Right renal pelvis (tissue), 4 donors: ENCODE measurements at places on chromosomes 2 and 18. TPM values are rescaled to one million over a fixed set of nuclear protein-coding genes. Genes with fewer than 3 reads are reported as not detected.

GLI2 gene
- 9.6 TPM for polyA plus RNA-seq

GAD1 gene
- polyA plus RNA-seq, result 1.1 TPM

CTLA4 gene
- polyA plus RNA-seq, result not detected

CHST9 gene
- 4.5 TPM for polyA plus RNA-seq

SPEG gene
- 10.3 TPM for polyA plus RNA-seq

CXCR1 gene
- polyA plus RNA-seq, result 0.08 TPM

RAB12 gene
- 49.8 TPM for polyA plus RNA-seq

NEUROD1 gene
- polyA plus RNA-seq, result not detected

REG1A gene
- not detected for polyA plus RNA-seq

PTRHD1 gene
- polyA plus RNA-seq, result 37.7 TPM

LBH gene
- 118 TPM for polyA plus RNA-seq

C2orf80 gene
- polyA plus RNA-seq, result 0.31 TPM

NDC80 gene
- polyA plus RNA-seq, result 26.4 TPM

LIMS3 gene
- 3.8 TPM for polyA plus RNA-seq

FOXD4L1 gene
- polyA plus RNA-seq, result 0.40 TPM

PLA2R1 gene
- polyA plus RNA-seq, result 133 TPM

ZNF519 gene
- polyA plus RNA-seq, result 9.9 TPM

GALNT5 gene
- polyA plus RNA-seq, result 0.36 TPM

C18orf32 gene
- 30.7 TPM for polyA plus RNA-seq

REG1B gene
- polyA plus RNA-seq, result not detected

VAMP5 gene
- 50.8 TPM for polyA plus RNA-seq

TM4SF20 gene
- 0.21 TPM for polyA plus RNA-seq

SPP2 gene
- polyA plus RNA-seq, result not detected

SP9 gene
- polyA plus RNA-seq, result not detected

PFN4 gene
- polyA plus RNA-seq, result 2.8 TPM

UBXN4 gene
- polyA plus RNA-seq, result 173 TPM

LOXL3 gene
- polyA plus RNA-seq, result 10.6 TPM

PXDN gene
- polyA plus RNA-seq, result 180 TPM

RFTN2 gene
- 18.8 TPM for polyA plus RNA-seq

LRP2 gene
- polyA plus RNA-seq, result 189 TPM

NT5DC4 gene
- 0.08 TPM for polyA plus RNA-seq

MC2R gene
- not detected for polyA plus RNA-seq

RMC1 gene
- 26.1 TPM for polyA plus RNA-seq

MYO3B gene
- 8.2 TPM for polyA plus RNA-seq

DCTN1 gene
- 146 TPM for polyA plus RNA-seq

POTEI gene
- polyA plus RNA-seq, result 0.04 TPM

DOCK10 gene
- 7.3 TPM for polyA plus RNA-seq

FZD7 gene
- polyA plus RNA-seq, result 82.5 TPM

PAX8 gene
- polyA plus RNA-seq, result 294 TPM

CNRIP1 gene
- 25.4 TPM for polyA plus RNA-seq
